Germinal center (tissue), 1 donor: ENCODE measurements at places on chromosomes 13 and 19.

DNA sequence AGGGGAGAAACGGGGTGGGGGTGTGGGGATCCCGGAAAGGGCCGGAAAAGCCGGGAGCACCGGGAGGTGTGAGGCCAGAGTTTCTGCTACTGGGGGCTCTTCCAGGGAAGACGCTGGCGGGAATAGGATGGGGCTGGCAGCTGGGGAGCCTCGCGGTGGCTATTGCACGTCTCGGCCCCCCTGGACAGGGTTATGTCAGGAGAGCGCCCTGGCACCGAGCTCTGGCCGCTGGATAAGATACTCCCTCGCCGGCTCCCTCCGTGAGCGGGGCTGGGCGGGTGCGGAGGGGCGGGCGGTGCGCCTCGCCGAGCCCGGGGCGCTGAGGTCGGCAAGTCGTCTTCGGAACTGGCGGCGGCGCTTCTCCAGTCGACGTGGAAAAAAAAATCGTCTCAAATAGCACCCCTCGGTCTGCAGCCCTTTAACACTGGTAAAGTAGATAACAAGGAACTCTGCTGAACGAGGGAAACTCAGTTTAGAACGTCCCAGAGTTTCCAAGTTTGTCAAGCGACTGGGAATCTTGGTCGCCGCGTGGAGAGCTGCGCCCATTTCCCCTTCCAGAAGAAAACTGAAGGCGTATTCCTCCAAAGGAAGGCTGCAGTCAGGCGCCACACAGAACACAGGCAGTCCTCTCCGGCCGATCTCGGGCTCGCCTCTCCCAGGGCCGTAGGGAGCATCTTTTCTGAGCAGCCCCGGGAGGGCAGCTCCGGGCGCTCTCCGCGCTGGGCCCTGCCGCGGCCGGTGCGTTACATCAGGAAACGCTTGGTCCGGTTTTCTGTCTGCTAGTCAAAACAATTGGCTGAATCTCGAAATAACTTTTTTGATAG, 115.1 kb downstream of the KCNRG start:
- DNase-seq, result peak; percentile 32

DNA sequence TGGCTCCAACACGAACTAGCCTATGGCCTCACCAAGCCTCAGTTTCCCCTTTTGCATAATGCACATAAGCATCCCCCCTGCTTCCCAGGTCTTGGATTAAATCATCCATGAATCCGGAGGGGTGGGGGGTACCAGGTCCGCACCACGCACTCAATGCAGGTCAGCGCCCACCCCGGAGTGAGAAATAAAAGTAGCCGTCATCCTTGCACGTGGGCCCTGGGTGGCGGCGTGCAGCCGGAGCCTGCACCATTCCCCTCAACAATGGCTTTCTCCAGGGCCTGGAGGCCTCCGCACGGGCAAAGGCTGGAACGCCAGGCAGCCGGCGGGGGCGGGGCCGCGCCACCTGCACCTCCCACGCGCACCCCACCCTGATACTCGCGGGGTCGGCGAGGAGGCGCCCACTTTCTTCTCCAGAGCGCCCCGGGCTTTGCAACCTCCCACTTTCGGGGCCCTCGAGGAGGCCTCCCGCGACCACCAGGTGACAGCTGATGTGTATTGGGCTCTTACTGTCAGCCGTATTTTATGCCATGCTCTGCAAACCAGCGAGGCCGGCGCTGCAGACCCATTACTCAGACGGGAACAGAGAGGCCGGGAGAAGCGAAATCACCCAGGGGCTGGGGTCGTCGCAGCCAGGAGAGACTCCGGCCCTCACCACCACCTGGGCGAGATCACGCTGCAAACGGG, 767 bp upstream of the GADD45B start:
- peak; percentile 69 for DNase-seq

DNA sequence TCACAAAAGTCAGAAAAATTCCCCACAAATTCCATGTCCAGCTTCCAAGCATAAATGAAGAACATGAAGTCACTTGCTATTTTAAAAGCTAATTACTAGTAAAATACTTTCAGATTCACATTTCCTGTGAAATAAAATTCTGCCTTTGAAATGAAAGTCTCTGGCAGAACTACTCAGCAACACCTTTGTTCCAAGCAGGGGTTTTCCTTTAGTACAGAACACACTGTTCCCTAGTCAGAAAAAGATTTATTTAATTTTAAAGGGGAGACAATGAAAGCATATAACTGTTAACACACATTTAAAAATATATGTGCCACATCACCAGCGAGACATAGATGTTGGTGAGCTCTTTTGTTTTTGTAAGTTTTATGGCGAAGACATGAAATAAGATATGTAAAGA, 26.4 kb upstream of the RAP2A start:
- DNase-seq, result no peak

GRCh38 chr19:36420961-36421748, 2.7 kb upstream of the ZFP82 start:
- no peak for DNase-seq

DNA sequence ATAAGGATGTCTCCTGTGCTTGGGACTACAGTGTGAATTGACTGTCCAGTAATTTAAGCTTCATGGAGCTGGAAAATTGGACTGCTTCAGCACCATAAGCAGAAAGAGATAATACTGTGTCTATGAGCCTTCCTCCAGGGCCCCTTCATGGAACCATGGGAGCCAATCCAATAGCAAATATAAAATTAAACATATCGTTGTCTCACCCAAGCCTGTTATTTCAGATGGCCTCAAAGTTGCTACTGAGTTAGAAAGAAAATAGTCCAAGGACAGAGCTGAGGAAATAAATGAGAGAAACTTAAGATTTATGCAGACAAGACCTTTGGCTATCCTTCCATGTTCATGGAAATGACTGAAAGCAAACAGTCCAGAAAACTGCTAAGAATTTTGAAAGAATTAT, 57.2 kb downstream of the TNFSF11 start:
- no peak for DNase-seq

- DNase-seq, result no peak
Measured at GRCh38 chr19:40623403-40624251, 22.5 kb downstream of the LTBP4 start.

DNA sequence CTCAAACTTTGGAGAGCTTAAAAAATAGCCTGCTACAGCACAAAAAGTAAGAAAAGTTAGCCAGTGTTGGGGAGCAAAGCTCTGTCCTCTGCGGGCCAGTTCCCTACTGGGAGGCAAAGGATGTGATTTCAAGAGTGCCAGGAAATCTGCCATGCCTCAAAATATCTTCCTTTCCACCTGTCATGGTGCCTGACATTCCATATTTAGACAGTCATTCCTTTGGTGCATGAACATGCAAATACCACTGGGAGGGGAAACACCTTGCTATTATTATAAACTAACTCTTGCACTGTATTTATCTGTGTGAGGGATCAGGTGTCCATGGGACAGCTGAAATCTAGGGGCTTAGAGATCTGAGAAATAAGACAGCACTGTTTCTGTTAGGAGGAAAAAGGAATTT, 10.3 kb downstream of the FREM2 start:
- DNase-seq, result no peak

GRCh38 chr13:42766016-42766415, 15.4 kb upstream of the FAM216B start:
- no peak for DNase-seq

DNA sequence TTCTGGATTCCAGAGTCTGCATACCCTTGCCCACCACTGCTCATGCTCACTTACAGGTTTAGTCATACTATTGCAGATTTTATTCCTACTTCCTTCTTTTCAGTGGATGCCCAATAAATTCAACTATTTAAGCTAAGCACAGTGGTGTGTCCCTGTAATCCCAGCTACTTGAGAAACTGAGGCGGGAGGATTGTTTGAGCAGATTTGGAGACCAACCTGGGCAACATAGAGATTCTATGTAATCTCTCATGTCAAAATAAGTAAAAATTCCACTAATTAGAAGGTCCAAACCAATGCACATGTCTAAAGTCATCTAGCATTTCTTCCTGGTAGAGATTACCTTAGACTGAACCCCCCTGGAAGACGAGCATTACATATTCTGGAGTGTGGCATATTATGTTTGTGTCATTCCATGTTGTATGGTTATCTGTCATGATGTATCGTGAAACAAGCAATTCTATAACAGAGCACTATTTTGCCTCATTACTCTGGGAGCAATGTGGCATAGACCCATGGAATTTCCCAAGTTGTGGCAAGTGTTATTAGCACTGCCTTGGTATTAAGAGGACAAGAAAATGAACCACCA, 8.3 kb downstream of the HMGB1 start:
- no peak for DNase-seq

DNA sequence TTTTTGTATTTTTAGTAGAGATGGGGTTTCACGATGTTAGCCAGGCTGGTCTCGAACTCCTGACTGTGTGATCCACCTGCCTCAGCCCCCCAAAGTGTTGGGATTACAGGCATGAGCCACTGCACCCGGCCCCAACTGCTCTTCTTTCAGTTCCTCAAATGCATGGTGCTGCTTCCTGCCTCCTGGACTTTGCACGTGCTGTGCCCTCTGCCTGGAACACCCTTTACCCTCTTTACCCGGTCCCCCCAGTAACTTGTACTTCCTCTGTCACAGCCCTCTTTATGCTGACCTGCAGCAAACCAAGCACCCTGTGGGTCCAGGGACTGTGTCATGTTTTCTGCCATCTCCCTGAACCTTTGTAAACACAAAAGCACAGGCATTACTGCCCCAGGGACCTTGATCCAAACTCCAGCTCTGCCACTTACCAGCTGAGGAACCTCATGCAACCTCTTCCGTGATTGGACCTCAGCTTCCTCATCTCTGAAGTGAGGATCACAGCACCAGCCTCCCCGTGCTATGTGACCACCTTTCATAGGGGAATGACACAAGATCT, 3.8 kb downstream of the BLVRB start:
- no peak for DNase-seq

DNA sequence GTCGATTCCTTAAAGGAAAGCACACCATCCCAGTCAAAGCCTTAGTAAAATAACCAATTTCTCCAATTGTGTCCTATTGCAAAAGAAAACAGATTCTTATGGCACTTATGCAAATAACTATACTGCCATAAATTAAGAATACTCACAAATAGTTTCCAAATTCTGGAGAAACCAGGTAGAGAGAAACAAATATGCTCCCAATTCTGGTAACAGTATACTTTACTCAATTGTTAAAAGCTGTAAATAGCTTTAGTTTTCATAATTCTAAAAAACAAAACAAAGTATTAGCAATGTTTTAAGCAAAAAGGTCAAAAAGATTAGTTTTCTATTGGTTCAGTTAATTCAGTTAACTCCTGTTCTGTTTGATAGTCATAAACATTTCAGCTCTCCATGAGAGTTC, 18.2 kb upstream of the UBAC2 start:
- no peak for DNase-seq

GRCh38 chr13:97279913-97280312, 57.8 kb downstream of the MBNL2 start:
- no peak for DNase-seq

DNA sequence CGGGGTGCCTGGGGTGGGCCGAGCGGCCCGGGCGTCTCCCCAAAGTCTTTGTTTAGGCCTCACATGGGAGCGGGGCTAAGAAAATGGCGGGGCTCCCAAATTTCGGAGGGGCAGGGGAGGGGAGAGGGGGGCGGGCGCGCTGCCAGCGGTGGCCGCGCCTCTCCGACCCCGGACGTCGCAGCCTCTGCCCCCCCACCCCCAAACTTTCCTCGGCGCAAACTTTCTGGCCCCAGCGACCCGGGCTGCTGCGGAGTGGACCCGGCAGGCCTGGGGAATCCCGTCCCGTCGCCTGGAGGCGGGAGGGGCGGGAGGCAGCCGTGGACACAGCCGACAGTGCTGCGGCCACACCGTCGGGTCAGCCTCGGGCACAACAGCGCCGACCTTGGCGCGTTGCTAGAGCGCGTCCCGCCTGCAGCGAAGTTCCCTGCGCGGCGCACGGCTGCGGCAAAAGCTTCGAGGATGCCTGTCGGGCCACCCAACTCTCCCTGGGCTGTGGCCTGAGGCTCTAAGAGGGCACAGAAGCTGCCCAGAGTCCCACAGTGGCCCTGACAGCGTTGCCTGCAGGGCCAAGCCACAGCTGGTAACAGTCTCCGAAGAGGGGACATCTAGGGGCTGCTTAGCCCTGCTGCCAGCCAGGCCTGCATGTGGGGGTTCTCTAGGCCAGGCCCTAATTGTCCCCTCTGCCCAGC, 1.3 kb downstream of the NFIX start:
- DNase-seq, result no peak

DNA sequence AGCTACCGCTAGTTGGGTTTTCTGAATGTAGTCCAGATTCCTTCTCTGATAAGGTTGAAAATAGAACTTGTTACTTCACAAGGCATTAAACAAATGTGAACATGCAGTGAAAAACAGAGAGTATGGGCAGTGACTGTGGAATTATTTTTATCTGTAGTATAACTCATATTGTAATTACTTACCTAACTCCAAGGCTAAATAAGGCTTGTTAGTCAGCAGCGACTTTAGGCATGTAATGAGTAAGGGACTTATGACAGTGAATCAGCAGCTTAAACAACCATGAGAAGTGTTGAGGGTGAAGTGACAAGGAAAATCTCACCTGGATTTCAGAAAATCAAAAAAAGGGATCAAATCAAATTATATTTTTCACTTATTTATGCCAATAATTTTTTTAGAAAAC, 1719.5 kb upstream of the MIR17HG start:
- DNase-seq, result no peak

DNA sequence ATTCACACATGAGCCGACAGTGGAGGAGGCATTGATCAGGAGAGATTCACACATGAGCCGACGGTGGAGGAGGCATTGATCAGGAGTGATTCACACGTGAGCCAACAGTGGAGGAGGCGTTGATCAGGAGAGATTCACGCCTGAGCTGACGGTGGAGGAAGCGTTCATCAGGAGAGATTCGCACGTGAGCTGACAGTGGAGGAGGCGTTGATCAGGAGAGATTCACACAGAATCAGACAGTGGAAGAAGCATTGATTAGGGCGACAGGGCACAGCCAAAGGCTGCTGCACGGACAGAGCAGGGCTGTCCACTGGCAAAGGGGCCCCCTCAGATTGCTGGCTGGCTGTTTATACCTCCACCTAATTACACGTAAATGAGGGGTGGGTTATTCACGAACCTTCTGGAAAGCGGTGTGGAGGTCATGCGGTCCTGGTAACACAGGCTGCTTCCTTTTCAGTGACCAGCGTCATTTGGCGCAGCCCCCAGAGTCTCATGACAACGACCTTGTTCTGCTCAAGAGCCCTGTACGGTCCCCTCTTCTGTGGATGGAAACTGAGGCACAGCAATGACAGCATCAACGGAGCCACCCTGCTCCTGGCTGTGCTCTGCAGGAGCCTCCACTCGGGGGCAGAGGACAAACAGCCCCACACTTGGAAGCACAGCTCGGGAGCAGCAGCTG, 50.6 kb upstream of the GAS6 start:
- DNase-seq, result no peak

DNA sequence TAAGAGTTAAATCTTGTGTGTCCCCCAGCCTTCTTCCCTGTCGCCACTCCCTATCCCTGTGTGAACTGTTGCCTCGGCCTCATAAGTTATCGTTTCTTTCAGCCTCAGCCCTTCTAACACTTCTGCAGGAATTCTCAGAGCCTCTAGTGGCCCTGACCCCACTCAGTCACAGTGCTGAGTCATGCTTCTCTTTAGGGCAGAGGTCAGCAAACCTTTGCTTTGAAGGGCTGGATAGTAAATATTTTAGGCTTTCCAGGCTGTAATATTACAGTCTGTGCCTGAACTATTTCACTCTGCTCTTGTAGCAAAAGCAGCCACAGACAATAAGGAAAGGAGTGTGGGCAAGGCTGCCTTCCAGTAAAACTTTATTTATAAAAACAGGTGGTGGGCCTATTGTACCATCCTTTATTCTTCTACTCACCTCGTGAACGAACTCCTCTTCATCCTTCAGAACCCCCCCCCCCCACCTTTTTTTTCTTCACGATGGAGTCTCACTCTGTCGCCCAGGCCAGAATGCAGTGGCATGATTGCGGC, 22.1 kb downstream of the MYO9B start:
- DNase-seq, result no peak

GRCh38 chr13:45367358-45367757, 26.4 kb upstream of the TPT1 start:
- peak; percentile 71 for DNase-seq
